ENCODE measurements at places on chromosomes 5 and 9.

GRCh38 chr9:134040781-134041648 lies 15.7 kb downstream of the BRD3OS start:
- DNase-seq = no peak

DNA sequence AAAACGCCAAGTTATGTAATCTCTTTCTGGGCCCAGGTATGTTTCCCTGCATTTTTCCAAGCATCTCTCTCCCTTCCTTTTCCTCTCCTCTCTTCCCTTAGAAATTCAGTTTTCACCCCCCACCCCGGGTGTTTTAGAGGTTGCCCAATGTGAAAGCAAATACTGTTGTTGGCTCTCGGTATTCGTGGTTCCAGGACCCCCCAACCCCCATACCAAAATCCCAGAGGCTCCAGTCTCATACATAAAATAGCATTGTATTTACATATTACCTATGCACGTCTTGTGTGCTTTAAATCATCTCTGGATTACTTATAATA lies 48.8 kb downstream of the ACER2 start:
- DNase-seq = no peak

DNA sequence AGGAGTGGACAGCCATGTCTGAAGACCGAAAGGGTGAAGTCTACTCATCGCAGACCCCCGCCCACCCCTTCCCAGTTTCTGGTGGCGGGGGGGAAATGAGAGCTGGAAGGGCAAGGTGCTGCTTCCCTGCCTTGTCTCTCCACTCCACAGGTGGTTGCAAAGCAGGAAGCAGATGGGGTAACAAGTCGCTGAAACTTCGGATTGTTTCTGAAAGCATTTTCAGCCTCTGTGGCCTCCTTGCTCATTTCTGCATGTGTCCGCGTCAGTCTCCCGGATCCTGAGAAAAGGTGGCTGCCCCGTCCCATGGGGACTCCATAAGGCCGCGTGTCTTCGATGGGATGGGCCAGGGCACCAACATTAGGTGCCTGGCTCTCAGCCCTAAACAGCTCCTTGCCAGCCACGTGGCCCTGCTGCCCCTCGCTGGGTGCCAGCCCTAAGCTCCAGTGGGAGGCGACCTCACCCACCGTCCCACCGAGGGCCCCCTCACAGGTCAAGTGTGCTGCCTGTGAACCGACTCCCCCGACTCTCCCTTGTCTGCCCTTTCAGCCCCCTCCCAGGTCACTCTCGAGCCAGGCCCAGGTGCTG lies 971 bp downstream of the PHYKPL start:
- no peak for DNase-seq

GRCh38 chr5:149757956-149758355 lies 27.8 kb downstream of the PPARGC1B start:
- DNase-seq = no peak

Measured in fibroblast of upper back skin (primary cell).